Stimulated activated CD4-positive, alpha-beta T cell treated with anti-CD3 and anti-CD28 coated beads, Interleukin-12 subunit alpha, Interleukin-12 subunit beta, amount 100 ng/mL, for 4 hours (primary cell): ENCODE measurements at places on chromosomes 2 and 18.

- no peak for DNase-seq
Measured at GRCh38 chr2:173999724-174000123, 34.6 kb upstream of the SP3 start.

- no peak for DNase-seq
Measured at GRCh38 chr2:37168217-37168981, 11.6 kb upstream of the EIF2AK2 start.

GRCh38 chr2:120858361-120859106 lies 122.9 kb downstream of the GLI2 start:
- no peak for DNase-seq

- no peak for DNase-seq
Measured at GRCh38 chr18:9552191-9552590, 62.2 kb downstream of the PPP4R1 start.

- DNase-seq = no peak
Measured at GRCh38 chr18:63783394-63783793, 8.2 kb downstream of the SERPINB7 start.

GRCh38 chr2:238696786-238697185 lies 151.1 kb upstream of the TWIST2 start:
- no peak for DNase-seq

DNA sequence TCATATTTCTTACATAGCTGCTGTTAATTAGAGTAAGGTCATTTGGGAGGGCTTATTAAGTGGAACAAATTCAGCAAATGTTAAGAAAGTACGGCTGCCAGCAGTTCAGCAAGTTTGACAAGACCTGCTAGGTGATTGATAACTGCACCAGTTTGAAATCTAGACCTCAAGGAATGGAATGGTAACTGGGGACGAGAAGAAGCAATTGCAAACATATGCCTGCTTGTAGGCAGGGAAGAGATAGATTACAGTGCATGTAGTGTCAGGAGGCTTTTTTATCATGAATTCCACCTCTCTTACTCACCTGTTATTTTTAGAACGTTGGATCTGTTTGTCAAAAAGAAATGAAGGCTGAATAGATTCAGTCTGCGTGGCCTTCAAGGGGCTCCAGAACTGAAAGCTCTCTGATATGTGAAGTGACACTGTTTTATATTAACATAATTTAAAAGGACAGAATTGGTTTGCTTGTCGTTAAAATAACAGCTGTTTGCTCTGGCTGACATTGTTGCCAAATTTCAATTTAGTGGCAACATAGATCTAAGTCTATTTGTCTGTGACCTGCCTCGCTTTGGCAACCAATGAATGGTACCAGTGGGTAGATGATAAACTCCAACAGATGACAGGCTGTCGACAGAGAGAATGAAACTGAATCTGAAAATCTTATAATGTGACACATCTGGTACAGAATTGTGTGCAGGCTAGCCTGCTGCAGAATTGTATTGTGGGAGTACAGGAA lies 199.3 kb downstream of the ZNF407 start:
- no peak for DNase-seq

GRCh38 chr2:96618596-96619283 lies 19.4 kb downstream of the KANSL3 start:
- DNase-seq = no peak

DNA sequence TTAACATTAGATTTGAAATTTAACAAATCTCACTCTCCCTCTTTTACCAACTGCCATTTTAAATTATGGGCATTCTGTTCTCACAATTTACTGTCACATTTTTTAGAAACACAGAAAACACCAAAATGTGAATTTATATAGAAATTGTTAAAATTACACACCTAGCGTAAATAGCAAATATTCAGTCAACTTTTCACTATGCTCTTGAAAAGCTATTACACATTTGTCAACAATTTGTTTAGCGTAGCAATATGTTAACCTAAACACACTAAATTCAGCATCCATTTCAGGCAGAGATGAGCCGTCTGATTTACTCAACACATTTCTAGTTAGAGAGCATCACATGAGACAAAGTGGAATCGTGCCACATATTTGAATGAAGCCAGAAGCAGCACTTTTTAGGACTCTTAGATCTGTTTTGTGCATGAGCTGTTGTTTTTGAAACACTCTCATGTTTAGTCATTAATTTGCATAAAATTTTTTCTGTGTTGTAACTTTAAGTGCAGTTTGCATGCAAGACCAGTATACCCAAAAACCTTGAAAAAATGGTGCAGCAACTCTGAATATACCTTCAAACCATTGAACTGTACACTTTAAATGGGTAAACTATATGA lies 8.2 kb downstream of the TTC32 start:
- no peak for DNase-seq

DNA sequence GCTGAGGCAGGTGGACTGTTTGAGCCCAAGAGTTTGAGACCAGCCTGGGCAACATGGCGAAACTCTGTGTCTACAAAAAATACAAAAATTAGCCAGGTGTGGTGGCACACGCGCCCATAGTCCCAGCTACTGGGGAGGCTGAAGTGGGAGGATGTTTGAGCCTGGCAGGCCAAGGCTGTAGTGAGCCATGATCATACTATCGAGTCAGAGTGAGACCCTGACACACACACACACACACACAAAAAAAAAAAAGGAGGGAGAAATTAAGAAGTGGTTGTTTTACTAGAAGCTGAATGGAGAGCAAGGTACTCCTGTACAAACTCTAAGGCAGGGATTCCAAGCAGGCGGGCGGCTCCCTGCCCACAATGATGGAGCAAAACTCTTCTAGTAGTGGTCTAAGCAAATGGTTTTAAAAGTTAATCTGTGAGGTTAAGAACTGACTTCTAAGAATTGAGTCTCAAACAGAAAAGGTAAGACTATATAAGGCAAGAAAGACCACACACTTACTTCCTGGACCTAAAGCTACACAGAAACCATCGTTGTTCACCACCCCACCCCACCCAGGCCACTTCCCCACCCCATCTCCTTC lies 2.6 kb downstream of the ANKRD44 start:
- DNase-seq = no peak

DNA sequence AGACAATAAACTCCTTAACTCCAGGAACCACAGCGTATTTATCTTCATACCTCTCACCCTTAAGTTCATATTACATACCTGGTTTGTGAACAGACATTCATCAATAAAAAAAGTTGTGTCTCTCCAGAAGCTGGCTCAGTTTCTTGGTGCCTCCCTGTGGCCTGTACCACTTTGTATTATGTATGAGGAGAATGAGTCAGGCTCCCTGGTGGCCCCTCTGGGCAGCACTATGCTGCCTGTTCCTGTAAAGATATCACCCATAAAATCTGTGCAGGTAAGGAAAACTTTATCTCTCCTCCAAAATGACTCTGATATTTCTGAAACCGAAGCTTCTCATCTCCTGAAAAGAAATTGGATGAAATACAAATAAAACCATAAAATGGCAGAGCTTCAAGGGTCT lies 198.4 kb upstream of the NT5C1B start:
- DNase-seq = no peak

DNA sequence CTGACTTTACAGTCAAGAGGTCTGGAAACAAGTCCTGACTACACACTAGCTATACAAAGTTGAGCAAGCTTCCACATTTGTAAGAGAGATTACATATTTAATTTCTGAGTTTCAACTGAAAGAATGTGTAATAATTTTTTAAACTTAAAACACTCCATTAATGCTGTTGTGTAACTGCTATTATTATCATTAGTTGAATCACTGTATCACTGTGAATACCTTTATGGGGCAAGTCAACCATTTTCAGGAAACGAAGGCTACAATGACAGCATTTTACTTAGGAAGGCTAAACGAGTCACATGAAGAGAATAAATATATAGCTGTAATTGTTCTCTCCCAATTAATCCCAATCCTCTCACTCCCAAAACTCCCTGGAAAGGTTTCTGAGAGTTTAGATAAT lies 46.3 kb downstream of the TRIP12 start:
- no peak for DNase-seq

DNA sequence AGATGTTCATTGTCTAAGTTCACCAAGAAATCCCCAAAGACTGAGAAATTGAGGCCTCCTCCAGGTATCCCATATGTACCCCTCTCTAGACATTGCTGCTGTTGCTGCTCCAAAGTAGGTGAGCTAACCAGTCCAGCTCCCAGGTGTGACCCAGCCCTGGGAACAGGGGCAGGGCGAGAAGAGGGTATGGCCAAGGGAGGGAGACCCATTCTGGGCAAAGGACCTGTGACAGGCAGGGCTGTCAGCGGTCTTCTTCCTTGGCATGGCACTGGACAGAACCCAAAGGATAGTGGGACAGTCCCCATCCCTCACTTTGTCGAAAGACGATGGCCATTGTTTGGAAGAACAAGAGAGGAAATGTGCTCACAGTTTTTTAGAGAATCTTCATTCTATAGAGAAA lies 7.2 kb upstream of the INO80C start:
- DNase-seq = no peak

GRCh38 chr2:148161909-148162435 lies 141.1 kb downstream of the MBD5 start:
- no peak for DNase-seq

- no peak for DNase-seq
Measured at GRCh38 chr2:101638181-101638711, 59.3 kb upstream of the MAP4K4 start.

- no peak for DNase-seq
Measured at GRCh38 chr2:239039479-239039861, 191.6 kb downstream of the TWIST2 start.

- no peak for DNase-seq
Measured at GRCh38 chr2:159677654-159678053, 34.7 kb upstream of the MARCHF7 start.

- no peak for DNase-seq
Measured at GRCh38 chr2:10326707-10327594, 24.2 kb downstream of the HPCAL1 start.
